ENCODE measurements at places on chromosomes 11 and 22.

- DNase-seq = no peak
Measured at GRCh38 chr22:28442711-28443525, 236.7 kb downstream of the TTC28 start.

GRCh38 chr22:36065775-36066544, 37.3 kb upstream of the RBFOX2 start:
- DNase-seq = peak; percentile 82

- DNase-seq = no peak
Measured at GRCh38 chr11:122917311-122917710, 34.8 kb downstream of the JHY start.

DNA sequence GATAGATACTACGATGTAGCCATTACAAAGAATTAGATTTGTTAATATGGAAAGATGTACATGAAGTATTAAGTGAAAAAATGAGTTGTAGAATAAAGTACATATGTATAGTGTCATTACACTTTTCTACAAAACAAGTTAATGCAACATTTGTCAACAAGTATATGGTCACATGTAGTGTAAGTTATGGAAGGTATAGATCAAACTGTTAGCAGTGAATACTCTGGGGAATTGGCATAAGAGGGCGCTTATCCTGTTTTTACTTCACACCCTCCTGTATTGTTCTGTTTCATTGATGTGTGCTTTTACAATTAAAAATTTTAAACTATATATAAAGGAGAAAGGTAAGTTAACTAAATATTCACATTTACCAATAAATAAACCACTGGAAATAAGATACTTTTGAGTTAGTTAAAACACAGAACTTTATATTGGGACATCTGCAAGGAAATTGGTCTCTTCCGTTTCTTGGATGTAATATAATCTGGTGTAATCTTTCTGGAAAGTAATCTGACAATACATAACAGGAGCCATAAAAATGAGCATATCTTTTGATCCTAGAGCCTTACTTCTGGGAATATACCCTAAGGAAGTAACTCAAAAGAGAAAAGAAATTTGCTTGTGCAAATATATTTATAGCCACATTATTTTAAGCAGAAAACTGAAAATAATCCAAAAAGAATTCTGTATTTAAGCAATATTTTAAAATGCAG, 34.5 kb downstream of the CSTPP1 start:
- DNase-seq = no peak

- no peak for DNase-seq
Measured at GRCh38 chr11:24225501-24225900, 271.4 kb upstream of the LUZP2 start.

DNA sequence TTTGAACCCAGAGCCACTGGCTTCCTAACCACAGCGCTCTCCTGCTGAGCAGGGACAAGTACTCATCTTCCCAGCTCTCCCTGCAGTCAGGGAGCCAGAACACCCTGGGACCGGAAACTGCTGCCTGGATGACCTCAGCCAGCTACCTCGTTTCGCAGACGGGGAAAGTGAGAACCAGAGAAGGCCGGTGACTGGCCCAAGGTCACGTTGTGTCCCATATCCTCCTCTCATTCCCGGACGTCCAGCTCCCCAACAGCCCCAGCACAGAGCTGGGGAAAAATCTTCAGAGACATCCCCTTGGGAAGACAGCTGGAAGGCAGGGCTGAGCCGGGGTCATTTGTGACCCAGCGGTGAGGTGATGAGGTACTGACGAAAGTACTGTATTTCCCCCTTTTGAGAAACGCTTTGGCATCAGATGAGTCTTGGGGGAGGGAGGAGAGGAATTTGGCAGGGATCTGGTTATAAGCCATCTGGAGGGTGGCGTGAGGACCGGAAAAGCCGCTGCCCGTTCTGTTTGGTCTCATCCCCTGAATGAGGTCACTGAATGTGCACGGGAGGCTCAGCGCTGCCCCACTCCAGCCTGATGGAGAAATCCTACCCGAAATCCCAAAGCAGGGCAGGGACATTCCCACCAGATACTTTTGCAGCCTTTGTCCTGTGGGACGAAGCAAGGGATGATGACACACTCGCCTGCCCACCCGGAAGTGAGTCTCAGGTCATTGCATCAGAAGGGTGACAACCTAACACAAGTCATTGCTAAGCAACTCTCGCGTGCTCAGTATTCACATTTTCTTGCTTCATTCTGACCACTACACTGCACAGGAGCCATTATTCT, 41.1 kb downstream of the LIF start:
- DNase-seq = no peak

GRCh38 chr22:24592058-24592850, 619 bp downstream of the LRRC75B start:
- peak; percentile 40 for DNase-seq

DNA sequence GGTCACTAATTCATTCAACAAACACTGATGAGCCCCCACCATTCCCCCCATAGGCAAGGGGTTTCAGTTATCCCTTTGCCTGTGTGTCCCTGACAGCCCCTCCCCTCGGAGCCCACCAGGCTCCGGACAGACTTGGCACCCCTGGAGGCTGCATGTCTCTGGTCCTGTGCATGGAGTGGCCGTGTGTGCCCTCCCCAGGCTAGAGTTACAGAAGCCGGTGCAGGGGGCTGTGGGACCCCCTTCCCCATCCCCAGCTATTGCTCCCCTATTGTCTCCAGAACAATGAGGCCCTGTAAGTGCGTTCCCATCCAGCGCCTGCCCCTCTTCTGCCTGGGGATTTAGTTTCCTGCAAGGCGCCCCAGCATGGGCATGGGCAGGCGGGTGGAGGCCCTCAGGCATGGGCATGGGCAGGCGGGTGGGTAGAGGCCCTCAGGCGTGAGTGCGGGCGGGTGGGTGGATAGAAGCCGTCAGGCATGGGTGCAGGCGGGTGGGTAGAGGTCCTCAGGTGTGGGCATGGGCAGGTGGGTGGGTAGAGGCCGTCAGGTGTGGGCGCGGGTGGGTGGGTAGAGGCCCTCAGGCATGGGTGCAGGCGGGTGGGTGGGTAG, 1.5 kb downstream of the MUC2 start:
- DNase-seq = no peak

DNA sequence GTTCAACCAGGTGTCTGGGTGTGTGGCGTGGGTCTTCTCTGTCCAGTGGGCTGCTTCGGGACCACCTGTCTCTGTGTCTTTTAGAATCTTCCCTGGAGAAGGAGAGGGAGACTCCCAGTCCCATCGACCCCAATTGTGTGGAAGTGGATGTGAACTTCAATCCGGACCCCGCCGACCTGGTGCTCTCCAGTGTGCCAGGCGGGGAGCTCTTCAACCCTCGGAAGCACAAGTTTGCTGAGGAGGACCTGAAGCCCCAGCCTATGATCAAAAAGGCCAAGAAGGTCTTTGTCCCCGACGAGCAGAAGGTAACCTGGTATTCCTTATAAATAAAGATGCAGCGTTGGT, 12.2 kb downstream of the TEF start:
- DNase-seq = no peak

DNA sequence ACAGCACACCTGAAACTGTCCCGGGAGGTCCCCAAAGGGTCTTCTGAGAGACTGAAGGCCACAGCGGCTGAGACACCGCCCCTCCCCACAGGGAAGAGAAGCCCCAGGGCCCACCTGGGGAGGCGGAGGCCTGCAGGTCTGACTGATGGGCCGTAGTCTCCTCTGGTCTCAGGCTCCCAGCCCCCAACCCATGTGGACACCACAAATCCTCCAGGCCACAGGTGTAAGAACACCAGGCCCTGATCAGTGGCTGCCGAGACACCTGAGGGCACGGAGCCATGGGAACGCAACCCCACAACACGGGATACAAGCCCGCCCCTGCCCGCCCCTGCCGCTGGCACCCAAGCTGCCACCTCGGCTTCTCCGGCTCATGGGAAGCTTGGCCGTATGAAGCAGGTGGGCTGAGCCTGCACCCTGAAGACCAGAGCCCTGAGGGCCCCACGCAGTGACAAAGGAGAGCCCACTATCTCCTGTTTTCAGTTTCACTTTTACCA, 46.3 kb downstream of the BRD1 start:
- DNase-seq = no peak

GRCh38 chr11:102118937-102119336, 8.7 kb downstream of the YAP1 start:
- DNase-seq = no peak

- no peak for DNase-seq
Measured at GRCh38 chr11:12835286-12835685, 161.1 kb downstream of the TEAD1 start.

DNA sequence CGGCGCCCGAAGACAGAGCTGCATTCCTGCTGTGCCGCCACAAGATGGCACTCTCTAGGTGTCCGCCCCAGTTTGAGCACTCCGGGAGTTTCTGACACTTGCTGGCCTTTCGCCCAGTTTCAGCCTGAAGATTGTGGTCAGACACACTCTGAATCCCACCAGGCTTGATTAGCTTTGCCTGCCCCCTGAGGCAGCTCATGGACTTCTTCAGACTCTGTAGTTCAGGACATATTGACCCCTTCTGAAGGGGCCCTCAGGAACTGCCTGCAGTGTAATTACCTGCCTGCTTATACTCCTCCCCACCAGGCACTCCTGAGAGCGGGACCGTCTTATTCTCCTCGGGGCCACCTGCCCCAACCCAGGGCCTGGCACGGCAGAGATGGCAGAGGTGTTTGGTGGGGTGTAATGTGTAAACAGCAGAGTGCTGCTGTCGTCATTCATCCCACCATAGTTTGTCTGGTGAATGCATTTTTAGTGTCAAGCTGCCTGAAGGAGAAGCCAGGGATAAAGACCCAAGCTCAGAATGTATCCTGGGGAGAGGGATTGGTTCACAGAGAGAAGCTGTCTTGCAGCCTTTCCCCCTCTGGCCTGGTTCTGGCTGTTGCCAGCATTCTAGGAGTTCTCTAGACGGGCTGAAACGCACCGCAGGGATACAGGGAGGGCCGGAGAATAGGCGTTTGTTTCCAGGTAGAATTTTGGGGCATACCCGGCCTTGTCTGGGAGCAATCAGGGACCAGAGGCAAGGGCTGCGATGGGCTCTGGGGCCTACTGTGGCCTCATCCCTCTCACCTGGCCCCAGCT, 46.4 kb downstream of the EIF3F start:
- DNase-seq = peak; percentile 62

GRCh38 chr11:132595711-132596134, 936.6 kb downstream of the OPCML start:
- no peak for DNase-seq

DNA sequence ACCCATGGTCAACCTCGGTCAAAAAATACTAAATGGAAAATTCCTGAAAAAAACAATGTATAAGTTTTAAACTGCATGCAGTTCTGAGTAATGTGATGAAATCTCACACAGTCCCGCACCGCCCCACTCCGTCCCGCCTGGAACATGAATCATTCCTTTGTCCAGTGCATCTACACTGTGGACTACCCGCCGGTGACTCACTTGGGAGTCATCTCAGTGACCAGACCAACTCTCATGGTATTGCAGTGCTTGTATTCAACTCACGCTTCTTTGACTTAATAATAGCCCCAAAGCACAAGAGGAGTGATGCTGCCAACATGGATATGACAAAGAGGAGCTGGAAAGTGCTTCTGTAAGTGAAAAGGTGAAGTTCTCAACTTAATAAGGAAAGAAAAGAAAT, 48.8 kb downstream of the ARHGAP32 start:
- no peak for DNase-seq

GRCh38 chr11:96324912-96325311, 18.1 kb downstream of the MAML2 start:
- no peak for DNase-seq

- DNase-seq = peak; percentile 42
Measured at GRCh38 chr22:21568347-21569075, 997 bp downstream of the UBE2L3 start.

DNA sequence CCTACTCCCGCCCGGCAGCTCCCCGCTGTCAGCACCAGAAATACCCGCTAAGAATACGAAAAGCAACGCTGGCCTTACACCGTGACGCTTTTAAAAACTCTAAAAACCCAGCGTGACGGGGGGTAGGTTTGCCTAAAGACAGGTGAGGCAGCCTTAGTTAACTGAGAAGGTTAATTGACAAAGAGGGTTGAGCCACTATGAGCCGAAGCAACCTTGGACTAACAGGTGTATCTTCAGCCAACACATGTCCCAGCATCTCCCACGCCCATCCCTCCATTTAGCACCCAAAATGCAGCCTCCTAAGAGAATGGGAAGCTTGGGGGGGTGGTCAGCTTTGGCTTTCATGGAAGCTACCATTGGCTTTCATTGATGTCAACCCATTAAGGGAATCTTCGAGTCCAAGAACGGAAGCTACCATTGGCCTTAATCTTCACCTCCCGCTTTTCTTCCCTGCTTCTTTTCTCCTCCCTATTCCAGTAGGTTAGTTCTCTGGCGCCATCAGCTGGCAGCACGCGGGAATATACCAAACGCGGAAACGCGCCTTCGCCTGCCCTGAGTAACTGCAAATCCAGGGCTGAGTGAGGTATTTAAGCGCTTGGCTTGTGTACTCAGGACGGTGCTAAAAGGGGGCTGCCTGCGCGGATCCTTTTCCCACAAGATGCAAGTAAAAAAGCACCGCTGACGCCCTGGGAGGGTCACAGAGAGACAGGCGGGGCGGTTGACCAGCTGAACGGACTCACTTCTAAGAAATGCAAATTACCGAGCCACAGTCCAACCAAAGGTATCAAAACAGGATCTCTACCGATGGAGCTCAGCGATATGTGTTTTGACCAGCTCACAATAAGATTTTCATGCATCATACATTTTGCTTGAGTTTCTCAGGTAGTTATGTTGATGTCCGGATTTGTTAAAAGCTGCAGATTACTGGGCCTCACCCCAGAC, 38.5 kb upstream of the GLYATL1 start:
- peak; percentile 69 for DNase-seq

DNA sequence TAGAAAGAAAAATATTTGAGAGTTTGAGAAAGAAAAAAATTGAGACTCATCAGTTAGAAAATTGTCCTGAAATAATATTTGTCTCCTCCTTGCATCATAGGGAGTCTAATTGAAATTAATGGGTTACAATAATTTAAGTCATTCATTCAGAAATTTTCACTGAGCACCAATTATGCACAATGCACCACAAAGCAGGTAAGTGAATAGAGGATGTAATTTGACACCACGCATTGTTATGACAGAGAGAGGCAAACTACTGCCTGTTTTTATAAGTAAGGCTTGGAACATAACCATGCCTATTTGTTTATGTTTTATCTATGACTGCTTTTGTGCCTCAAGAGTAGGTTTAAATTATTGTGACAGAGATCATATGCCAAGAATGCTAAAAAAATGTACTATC, 537.9 kb upstream of the FAT3 start:
- DNase-seq = no peak

DNA sequence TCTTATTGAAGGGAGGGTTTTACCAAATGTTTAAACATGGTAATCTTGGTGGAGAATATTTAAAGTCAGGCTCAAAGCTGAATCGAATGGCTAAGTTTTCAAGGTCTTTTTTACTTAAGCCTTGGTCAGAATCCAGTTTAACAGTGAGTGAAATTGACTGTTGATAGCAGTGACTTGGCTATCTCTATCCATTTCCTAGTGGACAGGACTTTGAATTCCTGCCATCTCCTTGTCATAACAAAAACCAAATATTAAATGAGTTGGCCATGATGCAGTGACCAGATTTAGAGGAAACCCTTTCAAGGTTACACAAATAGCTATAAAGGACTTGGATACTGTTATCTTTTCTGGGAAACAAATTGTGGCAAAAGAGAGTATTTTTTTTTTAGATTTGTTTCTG, 92.0 kb downstream of the JRKL start:
- DNase-seq = no peak

Data from activated T-cell treated with anti-CD3 and anti-CD28 coated beads, Interleukin-2, amount 50 U/mL, for 48 hours (primary cell).